ENCODE measurements at places on chromosomes 7 and 10.

GRCh38 chr7:66359656-66360211 is 154.6 kb downstream of the TPST1 start:
- no peaks in the 10 kb centered on the region for H3K36me3 ChIP-seq
- H3K4me3 ChIP-seq, result no peak overlapping the region
- H3K4me1 ChIP-seq, result no peaks in the 10 kb centered on the region
- no peaks in the 10 kb centered on the region for H3K27me3 ChIP-seq
- H3K27ac ChIP-seq, result no peak overlapping the region
- no peak for DNase-seq

DNA sequence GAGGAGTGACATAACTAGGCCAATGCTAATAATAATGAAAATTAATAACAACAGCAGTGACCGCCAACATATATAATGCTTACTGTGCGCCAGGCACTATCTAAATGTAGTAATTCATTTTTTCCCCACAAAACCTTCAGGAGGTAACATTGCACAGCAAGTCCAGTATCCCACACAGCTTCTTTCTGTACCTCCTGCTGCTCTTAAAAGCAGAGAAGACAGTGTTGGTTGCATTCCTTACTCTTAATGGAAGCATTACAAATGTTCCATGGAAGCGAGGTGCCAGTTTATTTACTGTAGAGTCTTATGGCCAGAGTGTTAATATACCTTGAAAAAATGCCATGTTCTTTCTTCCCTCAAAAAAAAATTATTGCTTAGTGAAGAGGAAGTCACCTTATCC is 168.2 kb downstream of the LRRC4 start:
- no peaks in the 10 kb centered on the region for H3K27me3 ChIP-seq
- no peaks in the 10 kb centered on the region for H3K36me3 ChIP-seq
- no peak overlapping the region for H3K27ac ChIP-seq

GRCh38 chr7:90596671-90597562 is 796 bp downstream of the CDK14 start:
- H3K36me3 ChIP-seq, result no peaks in the 10 kb centered on the region
- H3K4me1 ChIP-seq, result no peaks in the 10 kb centered on the region
- peak overlapping the region; percentile 89 for H3K4me3 ChIP-seq
- no peak for DNase-seq
- H3K27me3 ChIP-seq, result no peaks in the 10 kb centered on the region

- H3K27me3 ChIP-seq, result no peaks in the 10 kb centered on the region
- peaks cover 68% of the 10 kb centered on the region for H3K4me1 ChIP-seq
- peak; percentile 90 for DNase-seq
- no peaks in the 10 kb centered on the region for H3K36me3 ChIP-seq
Observed at GRCh38 chr10:79244841-79245504, 102.3 kb upstream of the PPIF start.

DNA sequence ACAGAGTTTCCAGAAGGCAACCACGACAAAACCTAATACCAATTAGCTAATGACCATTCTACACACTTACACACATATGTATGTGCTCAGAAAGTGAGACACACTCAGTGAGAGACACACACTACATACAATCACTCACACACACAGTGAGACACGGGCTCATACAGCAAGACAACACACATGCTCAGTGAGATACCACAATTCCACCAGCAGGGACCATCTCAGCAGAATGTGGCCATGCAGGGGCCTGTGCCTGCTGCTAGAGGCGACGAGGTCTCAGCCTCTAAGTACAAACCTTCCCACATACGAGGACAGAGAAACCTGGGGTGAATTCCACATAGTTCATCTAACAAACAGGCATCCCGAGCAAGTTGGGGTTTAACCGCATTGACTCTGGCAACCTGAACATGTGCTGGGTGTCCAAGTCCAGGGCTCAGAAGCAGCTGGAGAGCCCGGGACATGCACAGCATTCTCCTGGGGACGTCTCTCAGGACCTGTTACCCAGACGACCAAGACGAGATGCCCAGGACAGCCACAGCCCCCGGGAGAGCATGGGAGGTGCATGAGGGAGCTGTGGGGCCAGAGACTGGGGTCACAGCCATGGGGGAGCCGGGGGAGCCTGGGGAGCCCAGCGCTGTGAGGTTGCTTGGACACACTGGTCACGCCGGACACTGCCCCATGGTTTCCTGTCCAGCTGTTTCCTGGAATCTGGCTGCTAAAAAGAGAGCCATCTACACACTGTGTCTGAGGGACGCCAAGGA is 523.6 kb downstream of the PTPRN2 start:
- H3K4me1 ChIP-seq, result no peaks in the 10 kb centered on the region
- H3K36me3 ChIP-seq, result no peaks in the 10 kb centered on the region
- H3K27ac ChIP-seq, result no peak overlapping the region
- H3K27me3 ChIP-seq, result peaks cover 72% of the 10 kb centered on the region

GRCh38 chr7:42017349-42017986 is 219.5 kb downstream of the GLI3 start:
- H3K4me1 ChIP-seq, result peaks cover 6% of the 10 kb centered on the region
- H3K27ac ChIP-seq, result peak overlapping the region; percentile 4
- no peaks in the 10 kb centered on the region for H3K36me3 ChIP-seq

DNA sequence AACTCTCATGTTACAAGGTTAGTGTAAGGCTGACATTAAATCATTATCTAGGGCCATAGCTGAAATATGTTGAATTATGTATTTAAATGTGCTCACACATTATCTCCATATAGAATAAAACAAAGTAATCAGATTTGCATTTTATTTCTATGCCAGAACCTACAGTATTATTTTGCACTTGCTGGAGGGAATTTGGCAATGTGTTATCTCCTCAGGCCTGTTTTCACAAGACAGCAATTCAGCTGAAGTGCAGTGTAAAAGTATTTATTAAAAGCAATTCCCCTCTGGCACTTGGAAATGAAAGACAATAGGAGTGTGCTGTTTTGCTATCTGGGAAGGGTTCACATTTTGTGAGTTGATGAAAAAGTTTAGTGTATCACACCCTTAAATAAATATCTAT is 276.3 kb downstream of the DNAJB9 start:
- no peaks in the 10 kb centered on the region for H3K27me3 ChIP-seq
- H3K4me3 ChIP-seq, result no peak overlapping the region
- H3K27ac ChIP-seq, result no peak overlapping the region
- no peaks in the 10 kb centered on the region for H3K4me1 ChIP-seq
- DNase-seq, result no peak

- no peaks in the 10 kb centered on the region for H3K36me3 ChIP-seq
- no peak for DNase-seq
- H3K27ac ChIP-seq, result no peak overlapping the region
- H3K4me1 ChIP-seq, result no peaks in the 10 kb centered on the region
- H3K4me3 ChIP-seq, result no peak overlapping the region
- H3K27me3 ChIP-seq, result no peaks in the 10 kb centered on the region
Observed at GRCh38 chr10:110695539-110695886, 51.4 kb downstream of the RBM20 start.

- H3K4me3 ChIP-seq, result no peak overlapping the region
- no peak overlapping the region for H3K27ac ChIP-seq
- no peaks in the 10 kb centered on the region for H3K36me3 ChIP-seq
- H3K27me3 ChIP-seq, result no peaks in the 10 kb centered on the region
- no peaks in the 10 kb centered on the region for H3K4me1 ChIP-seq
- DNase-seq, result no peak
Observed at GRCh38 chr7:129799350-129799955, 153.3 kb downstream of the UBE2H start.

- no peaks in the 10 kb centered on the region for H3K27me3 ChIP-seq
- H3K4me3 ChIP-seq, result no peak overlapping the region
Observed at GRCh38 chr7:12458520-12459131, 55.0 kb upstream of the VWDE start.

GRCh38 chr10:43644252-43644651 is 4.4 kb downstream of the ZNF32 start:
- no peak overlapping the region for H3K4me3 ChIP-seq
- H3K27ac ChIP-seq, result no peak overlapping the region
- H3K27me3 ChIP-seq, result no peaks in the 10 kb centered on the region
- DNase-seq, result no peak
- H3K4me1 ChIP-seq, result no peaks in the 10 kb centered on the region

GRCh38 chr10:119119400-119119799 is 15.5 kb downstream of the DENND10 start:
- DNase-seq, result peak; percentile 36
- H3K27ac ChIP-seq, result peak overlapping the region; percentile 92
- H3K4me3 ChIP-seq, result no peak overlapping the region
- no peaks in the 10 kb centered on the region for H3K36me3 ChIP-seq
- peaks cover 9% of the 10 kb centered on the region for H3K4me1 ChIP-seq

DNA sequence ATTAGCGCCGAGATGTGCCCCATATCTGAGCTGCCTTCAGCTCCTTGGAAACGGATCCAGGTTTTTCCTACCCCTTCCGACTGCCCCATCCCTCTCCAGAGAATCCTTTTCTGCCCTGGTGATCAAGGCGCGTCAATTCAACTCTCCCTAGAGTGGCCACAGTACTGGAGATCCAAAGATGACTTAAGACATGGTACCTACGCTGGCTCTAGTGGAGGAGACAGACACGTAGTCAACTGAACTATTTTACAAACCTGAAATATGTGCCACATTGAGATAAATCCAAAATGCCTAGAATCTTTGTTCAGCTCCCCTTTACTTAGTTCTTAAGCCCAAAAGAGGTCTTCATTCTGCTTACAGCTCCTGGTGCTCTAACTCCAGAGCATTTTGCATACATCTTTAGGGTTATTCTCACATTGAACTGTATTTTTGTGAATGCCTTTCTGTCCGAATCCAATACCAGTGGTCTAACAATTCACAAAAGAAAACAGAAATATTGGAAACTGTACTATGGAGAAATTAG is 444 bp upstream of the TNPO3 start:
- H3K27me3 ChIP-seq, result no peaks in the 10 kb centered on the region
- H3K27ac ChIP-seq, result peak overlapping the region; percentile 90
- no peak for DNase-seq

DNA sequence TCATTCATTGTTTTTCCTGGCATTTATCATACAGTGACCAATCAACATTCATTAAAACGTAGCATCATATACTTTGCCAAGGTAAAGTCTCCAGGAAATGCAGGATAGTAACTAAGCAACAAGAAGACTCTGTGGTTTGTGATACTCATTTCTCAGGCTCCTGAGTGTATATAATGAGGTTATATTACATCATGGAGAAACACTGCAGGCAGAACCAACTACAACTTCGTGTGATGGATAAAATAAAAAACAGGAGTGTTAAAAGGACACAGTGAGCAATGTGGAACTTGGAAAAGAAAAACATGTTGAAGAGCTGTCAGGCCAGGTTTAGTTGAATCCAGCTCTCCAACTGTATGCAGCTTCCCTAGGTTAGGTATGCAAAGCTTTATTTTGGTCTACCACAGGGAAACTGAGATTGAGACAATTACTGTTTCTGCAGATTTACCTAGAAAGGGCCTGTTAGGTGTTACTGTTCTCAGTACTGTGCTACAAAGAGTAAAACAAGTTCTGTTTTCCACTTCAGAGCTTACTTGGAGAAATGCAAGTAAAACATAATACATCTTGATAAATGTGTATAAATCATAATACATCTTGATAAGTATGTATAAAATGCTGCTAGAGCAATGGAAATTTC is 7.8 kb upstream of the CCNY start:
- H3K36me3 ChIP-seq, result no peaks in the 10 kb centered on the region
- no peaks in the 10 kb centered on the region for H3K27me3 ChIP-seq
- H3K4me1 ChIP-seq, result no peaks in the 10 kb centered on the region
- DNase-seq, result no peak

DNA sequence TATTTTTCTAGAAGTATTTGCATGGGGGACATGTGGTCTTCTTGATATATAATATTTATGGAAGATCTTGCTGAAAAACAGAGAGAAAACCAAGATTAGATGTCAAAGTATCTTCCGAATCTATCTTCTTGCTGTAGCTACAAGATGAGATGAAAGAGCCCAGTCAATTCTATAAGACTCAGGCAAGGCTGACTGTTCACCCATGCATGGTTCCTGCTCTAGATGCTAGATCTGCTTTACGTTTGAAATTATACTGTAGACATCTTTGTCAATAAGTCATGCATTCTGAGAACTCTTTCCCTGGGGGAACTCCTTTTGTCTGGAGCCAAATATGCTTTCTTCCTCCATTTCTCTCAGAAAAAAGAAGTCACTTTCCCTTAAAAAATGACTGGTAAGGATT is 1292.0 kb downstream of the XPNPEP1 start:
- H3K36me3 ChIP-seq, result no peaks in the 10 kb centered on the region
- DNase-seq, result no peak
- no peak overlapping the region for H3K4me3 ChIP-seq
- no peaks in the 10 kb centered on the region for H3K27me3 ChIP-seq

DNA sequence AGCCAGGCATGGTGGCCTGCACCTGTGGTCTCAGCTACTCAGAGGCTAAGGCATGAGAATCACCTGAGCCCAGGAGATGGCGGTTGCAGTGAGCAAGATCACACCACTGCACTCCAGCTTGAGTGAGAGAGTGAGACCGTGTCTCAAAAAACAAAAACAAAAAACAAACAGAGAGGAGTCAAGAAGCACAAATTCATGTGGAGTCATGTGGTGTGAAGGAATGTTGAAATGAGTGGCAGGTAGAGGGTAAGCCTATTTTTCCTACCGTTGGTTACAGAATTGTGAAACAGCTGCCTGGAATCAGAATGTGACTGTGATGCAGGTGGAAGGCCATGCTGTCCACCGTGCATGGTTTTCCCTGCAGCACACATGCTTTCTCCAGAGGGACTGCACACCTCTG is 23.7 kb upstream of the NUB1 start:
- no peak overlapping the region for H3K4me3 ChIP-seq
- DNase-seq, result no peak
- H3K27ac ChIP-seq, result no peak overlapping the region

DNA sequence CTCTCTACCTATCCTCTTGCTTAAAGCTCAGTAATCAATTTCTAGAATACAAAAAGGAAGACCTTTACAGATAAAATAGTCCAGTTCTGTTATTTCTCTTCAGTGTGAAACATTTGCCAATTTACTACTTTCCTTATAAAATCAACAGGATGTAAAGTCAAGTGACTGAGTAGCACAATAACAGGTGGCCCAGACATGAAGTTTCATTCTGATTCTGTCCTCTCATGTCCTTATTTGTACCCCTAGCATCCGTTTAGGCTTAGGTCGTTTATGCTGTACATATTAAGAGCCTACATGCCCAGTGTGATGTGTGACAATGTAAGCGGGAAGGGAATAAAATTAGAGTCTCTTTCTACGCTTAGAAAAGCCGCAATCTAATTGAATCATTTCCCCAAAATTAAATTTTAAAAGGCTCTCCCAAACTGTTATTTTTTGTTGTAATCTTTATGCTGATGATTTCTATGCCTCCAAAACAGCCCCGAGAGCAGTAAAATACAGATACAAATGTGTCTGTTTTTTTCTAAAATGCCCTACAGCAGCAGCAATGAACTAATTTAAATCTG is 29.1 kb downstream of the EPC1 start:
- H3K27me3 ChIP-seq, result no peaks in the 10 kb centered on the region
- DNase-seq, result peak; percentile 84
- H3K36me3 ChIP-seq, result no peaks in the 10 kb centered on the region
- H3K27ac ChIP-seq, result peak overlapping the region; percentile 81
- peak overlapping the region; percentile 37 for H3K4me3 ChIP-seq
- peaks cover 56% of the 10 kb centered on the region for H3K4me1 ChIP-seq

Measured in MM.1S (cell line).